ENCODE measurements at places on chromosomes 16 and 17. TPM values are rescaled to one million over a fixed set of nuclear protein-coding genes. Genes with fewer than 3 reads are reported as not detected.

DNA sequence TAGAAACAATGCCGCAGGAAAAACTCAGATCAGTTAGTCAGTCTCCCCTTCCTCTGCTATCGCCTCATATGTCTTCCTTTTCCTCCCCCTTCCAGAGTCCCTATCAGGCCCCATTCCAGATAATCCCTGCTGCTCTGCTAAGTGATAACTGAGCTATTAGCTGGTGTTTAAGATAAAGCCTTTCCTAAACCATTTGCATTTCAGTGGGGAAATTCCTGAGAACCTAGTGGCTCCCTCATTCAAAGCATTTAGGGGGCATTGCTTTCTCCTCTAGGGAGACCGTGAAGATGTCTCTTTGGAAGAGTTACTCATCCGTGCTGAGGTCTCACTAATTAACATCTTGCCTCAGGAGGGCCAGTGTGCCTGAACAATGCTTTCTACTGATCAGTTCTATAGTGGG is 401.6 kb downstream of the NPIPA7 start:
- no peak for DNase-seq

DNA sequence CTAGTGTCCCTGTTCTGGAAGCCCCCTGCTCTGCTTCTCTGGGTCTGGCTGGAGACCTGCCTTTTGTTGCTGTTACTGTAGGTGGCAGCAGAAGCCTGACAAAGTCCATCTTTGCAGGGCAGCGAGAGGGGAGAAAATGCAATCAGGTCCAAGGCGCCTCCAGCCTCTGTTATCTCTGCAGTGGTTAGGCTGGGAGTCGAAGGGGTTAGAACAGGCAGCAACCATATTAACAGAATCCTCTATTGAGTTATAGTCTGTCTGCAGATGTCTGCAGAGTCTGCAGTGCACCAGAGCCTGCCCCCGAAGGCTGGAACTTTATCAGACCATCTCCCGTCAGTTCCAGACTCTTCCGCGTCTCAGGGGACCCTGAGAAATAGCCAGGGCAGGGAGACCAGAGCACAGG is 404.9 kb upstream of the EEF2KMT start:
- DNase-seq: no peak

DNA sequence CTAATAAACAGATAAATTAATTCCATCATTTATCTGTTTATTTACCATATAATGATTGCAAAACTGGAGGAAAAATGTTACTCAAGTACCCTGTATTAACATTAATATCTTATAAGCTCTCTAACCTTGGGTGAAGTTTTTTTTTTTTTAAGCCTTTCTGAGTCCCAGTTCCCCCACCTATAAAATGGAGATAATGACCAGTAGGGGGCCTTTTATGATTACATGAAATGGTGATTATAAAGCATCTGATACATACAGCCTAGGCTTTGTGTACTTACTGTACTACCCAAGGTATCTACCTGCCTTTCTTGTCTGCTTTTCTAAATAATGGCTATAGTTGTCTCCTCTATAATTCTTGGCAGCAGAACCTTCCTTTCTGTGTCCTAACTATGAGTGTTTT is 22.6 kb downstream of the LRRC36 start:
- peak; percentile 32 for DNase-seq

DNA sequence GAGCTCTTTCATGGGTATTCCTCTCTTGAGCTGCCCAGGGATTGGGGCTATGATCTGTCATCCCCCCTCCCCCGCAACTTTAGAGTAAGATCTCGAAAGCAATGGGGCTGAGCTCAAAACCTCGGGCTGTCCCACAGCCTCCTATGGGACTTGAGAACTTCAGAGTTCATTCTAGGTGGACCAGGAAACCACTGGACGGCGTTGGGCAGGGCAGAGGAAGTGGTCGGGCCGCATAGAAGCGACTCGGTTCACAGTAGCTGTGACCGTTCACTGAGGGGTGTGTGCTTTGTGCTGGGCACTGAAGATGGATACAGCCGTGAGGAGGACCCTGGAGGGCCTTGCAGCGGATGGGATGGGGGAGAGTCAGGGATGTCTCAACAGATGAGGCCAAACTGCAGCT is 292.0 kb downstream of the CPPED1 start:
- DNase-seq: no peak

Gene TGFB1I1
- 55.6 TPM for total RNA-seq

Gene KRTAP1-1
- total RNA-seq: not detected

DNA sequence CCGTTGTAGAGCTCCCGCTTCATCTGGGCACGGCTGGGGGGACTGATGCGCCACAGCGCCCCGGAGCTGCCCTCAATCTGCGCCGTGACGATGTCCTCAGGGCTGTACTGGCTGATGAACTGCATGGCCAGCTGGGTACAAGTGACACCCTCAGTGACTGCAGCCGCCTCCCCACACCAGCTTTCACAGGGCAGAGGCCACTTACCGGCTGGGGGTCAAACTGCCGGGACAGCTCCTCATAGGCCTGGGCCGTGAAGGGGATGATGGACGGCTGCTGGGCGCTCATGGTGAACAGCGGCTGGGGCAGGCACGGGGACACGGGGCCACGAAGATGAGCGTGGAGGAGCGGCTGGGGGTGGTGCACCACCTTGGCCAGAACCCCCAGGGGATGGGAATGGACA is 10.3 kb downstream of the CTU2 start:
- DNase-seq: no peak

DNA sequence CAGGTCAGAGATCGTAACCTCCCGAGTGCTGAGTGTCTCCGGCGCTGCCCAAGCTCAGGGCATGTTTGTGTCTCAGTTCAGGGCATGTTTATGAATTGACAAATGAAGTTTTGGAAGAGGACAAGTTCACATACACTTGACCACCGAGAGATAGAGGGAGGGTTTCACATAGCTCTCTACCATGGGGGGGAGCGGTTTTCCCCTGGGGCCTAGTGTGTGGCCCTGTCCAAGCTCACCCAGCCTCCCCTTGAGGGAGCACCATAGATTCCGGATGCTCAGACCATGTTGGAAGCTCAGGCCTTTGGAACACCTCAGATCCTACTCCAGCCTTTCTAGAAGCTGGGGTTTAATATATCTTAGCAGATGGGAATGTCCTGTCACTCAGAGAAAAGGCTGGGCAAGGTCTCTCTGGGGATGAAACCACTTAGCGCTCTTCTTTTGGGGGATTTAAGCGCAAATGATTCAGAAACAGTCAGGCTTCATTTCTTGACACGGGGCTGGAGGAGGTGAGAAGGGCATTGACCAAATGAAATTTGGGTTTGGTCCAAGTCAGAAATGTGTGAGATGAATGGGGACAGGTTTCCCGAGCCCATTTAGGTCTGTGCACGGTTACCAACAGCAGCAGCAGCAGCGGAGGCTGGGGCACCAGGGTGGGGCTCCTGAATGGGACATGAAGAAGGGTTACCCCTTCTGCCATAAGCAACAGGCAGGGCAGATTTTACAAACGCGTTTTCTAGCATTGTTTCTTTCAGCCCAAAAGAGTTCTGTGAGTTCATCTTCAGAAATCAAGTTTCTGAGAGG is 96.6 kb downstream of the METRNL start:
- no peak for DNase-seq

Gene MCRIP1
- 106 TPM for total RNA-seq

Gene ARHGDIG
- total RNA-seq: not detected

Gene LIG3
- 24.4 TPM for total RNA-seq

All from LHCN-M2 (cell line).